Breast epithelium (tissue), 4 donors: ENCODE measurements at places on chromosomes 5 and 9. TPM values are rescaled to one million over a fixed set of nuclear protein-coding genes. Genes with fewer than 3 reads are reported as not detected.

TAF1L gene
- not detected for total RNA-seq

DPP7 gene
- 115 TPM for total RNA-seq

DPYSL3 gene
- total RNA-seq: 34.4 TPM

ADAMTS2 gene
- total RNA-seq: 11.3 TPM

TTC39B gene
- total RNA-seq: 6.2 TPM

HTR4 gene
- total RNA-seq: 0.66 TPM

AQP7 gene
- total RNA-seq: 38.3 TPM

MXD3 gene
- 10.5 TPM for total RNA-seq

GOLGA1 gene
- 20.6 TPM for total RNA-seq

PPIC gene
- 33.1 TPM for total RNA-seq

TERT gene
- total RNA-seq: not detected
